ENCODE measurements at places on chromosomes 4 and X.

GRCh38 chrX:68895341-68895755 is 66.5 kb downstream of the EFNB1 start:
- peak; percentile 9 for DNase-seq

GRCh38 chr4:143668930-143669552 is 31.4 kb downstream of the FREM3 start:
- DNase-seq = no peak

DNA sequence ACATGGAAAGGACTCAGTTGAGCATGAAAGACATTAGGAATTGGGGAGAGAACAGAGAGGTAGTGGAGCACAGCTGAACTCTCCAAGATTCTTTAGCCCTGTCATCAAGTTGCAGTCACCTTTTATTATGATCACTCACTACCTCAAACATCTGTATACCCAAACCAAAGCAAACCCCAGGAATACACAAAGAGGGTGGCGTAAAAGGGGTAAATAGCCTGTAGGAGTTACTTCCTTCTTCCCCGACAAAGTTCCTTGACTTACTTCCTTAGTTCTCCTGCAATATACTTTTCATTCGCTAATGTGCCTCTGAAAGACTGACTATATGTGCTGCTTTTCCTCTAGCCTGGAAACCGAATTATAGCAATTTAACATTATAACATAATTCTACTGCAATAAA is 159.9 kb downstream of the SPRY1 start:
- DNase-seq = no peak

DNA sequence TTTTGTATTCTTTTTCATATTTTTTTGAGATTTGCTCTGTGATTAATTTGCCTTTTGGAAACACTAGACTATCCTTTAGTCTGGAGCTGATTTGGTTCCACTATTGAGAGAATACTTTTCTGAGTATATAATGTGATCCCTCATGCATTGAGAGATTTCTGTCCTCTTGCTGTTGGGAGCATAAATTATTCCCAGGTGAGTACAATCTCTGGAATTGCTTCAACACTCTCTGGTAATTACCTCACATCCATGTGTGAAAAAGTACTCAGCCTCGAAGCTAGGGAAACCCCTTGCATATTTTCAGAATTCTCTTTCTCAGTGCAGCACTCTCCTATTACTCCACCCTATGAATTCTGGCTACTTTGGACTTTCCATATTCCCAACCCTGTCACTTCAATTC is 550.0 kb downstream of the RAPGEF2 start:
- DNase-seq = no peak

DNA sequence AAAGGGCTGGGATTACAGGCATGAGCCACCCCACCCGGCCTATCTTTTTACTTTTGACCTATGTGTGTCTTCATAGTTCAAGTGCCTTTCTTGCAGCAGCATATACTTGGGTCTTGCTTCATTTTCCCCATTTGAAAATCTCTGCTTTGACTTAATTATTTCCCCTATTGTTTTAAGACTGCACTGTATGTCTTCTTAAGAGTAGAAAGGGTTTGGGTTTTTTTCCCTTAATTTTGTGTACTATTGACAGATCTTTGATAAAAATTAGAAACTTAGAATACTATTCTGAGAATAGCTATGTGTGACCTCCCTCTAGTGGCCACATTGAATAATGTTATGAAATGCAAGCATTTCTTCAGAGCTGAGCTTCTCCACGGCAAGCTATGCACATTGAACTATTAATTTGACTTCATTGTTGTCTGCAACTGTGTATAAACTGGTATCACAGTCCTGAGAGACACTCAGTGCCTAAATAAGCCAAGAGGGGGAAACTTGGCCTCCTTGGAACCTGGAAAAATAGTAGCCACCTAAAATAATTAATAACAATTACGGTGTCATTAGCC is 8.7 kb upstream of the SLC25A4 start:
- DNase-seq = peak; percentile 69

DNA sequence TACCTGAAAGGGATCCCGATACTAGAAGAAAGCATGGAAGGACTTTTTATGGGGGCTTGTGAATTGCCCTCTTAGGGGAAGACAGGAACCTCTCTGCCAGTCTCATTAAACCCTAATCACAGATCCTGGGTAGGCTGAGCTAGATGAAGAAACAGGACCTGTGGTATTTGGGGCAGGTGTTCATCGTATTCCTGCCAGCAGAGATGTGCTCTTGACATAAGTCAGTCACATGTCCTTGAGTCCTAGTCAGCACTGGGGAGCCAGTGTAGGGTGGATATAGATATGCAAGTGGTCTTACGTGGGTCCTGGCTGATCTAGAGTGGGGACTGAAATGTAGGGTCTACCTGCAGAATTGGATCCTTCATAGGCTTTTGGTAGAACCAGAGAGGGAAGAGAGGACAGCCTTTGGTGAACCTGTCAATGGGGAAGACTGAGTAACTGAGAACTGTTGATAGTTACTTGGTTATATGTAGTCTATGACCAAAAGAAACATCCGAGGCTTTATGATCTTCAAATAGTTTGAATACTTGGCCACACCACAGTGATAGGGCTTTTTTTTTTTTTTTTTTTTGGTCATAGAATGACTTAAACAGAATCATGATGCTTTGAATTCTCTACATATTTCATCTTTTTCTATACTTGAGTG is 63.5 kb upstream of the WDR1 start:
- DNase-seq = no peak

DNA sequence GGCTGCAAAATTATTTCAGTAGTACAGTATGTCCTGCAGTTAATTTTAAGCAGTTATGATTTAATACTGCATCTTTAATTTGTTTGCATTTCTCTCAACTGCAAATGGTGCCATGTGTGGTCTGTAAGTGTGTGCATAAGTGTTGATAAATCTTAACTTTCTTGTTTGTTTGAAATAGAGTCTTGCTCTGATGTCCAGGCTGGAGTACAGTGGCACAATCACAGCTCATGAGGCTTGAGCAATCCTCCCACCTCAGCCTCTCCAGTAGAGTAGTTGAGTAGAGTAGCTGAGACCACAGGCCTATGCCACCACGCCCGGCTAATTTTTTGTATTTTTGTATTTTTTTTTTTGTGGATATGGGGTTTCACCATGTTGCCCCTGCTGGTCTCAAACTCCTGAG is 322.5 kb upstream of the NR3C2 start:
- DNase-seq = no peak

- DNase-seq = no peak
Measured at GRCh38 chrX:108641589-108642272, 94.6 kb downstream of the IRS4 start.

GRCh38 chrX:118558926-118559325 is 63.3 kb downstream of the DOCK11 start:
- DNase-seq = peak; percentile 38

DNA sequence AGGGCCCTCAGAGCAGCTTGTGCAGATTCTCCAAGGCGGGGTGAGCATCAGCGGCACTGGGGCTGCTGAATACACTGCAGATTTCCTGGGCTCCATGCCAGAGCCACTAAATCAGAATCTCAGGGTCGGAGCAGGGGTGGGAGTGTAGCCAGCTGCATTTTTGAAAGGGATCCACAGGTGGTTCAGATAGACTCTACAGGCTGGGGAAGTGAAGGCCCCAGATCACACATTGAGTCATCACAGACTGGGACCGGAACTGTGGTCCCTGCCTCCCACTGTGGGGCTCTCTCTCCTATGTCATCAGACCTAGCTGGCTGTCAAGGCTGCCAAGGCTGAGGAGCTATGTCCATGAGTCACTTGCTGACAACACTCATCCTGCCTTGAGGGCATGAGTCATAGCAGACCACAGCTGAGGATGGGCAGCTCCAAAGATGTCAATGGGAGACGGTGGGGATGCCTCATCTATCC is 162.3 kb upstream of the MAMLD1 start:
- DNase-seq = peak; percentile 93

GRCh38 chrX:87621697-87622096 is 104.1 kb downstream of the KLHL4 start:
- DNase-seq = no peak

- DNase-seq = no peak
Measured at GRCh38 chr4:46399440-46399839, 9.5 kb upstream of the GABRA2 start.

DNA sequence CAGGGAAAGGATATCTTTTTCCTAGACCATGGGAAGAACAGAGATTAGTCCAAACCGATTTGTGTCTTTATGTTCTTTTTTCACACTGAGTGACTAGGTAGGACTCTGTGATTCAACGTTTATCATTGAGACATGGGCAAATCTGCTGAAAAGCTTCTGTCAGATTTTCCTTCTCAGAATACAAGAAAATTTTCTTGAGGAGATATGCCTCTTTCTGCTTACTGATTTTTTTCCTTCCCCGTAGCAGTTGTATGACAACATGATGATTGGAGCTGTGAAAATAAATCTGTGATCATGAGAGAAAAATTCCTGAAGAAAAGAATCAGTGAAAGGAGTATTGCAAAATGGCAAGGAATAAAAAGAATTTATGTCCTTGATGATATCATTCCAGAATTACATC is 130.6 kb upstream of the FAT4 start:
- no peak for DNase-seq

DNA sequence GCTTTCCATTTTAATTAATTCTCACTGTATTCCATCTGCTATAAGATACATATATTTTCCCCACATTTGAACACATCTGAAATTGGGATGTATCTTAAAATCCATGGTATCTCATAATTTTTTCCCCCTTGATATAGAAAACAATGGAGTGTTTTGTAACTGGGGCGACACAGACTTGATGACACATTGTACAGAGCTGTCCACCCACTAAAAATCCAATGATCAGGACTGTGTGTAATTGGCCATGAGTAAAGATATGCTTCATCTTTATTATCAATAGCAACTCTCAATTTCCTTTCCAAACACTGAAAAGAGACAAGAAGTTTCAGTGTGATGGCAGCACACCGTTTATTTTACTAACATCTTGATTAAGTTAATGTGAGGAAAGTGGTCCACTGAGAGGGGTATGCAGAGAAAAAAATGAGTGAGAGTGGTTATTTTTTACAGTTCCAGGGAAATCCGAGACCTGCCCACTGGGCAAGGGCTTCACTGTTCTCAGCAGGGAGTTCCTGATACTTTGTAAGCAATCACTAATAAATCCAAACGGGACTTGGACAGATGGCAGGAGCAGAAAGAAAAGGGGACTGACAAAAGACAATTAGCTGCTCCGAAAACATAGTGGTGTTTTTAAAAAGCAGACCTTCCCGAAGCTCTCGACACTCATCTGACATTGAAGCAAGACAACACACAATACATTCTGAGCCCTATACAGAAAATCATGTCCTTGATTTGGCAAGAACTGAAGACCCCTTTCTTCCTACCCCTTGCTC is 149.4 kb downstream of the TSPAN5 start:
- DNase-seq = no peak

DNA sequence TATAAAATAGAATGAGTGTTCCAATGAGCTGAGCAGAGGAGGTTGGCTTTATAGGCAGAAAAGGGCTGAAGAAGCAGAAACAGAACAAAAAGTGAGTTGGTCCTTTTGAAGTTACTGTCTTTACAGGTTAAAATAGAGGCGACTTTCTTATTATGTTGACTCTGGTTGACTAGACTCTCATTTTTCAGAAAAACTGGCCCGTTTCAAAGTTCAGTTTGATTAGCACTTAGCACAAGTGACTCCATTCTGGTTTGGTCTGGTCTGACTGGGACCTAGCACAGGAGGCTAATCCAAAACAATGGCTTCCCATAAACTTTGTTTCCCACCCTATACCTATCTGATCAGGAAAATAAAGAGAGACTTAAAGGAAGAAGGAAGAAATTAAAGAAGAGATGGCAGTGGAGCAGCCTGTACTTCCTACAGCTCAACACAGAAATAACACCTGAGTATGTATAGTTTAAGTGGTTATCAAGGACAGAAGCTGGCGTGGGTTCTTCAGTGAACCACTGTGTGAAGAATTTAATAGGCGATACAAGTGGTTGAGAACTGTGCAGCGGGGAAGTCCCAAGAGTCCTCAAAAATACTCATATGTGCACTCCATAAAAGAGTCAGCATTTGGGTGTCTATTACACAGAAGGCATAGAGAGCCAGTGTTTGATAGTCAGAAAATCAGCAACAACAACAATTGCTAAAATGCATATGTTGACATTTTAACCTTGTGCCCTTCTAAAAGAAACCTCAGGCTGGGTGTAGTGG is 554.8 kb upstream of the HTR2C start:
- DNase-seq = no peak

DNA sequence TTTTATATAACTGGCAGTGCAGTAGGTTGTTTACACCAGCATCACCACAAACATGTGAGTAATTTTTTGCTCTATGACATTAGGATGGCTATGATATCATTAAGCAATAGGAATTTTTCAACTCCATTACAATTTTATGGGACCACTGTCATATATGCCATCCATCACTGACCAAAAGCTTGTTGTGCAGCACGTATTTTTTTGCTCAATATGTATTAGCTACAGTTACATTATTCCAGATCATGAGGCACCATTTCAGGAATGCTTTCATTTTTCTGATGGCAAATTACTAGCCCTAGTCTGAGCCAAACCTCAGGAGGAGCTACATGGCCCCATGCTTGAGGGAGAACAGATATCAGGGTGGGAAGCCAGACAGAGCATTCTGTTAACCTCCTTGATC is 56.8 kb upstream of the DCLK2 start:
- no peak for DNase-seq

DNA sequence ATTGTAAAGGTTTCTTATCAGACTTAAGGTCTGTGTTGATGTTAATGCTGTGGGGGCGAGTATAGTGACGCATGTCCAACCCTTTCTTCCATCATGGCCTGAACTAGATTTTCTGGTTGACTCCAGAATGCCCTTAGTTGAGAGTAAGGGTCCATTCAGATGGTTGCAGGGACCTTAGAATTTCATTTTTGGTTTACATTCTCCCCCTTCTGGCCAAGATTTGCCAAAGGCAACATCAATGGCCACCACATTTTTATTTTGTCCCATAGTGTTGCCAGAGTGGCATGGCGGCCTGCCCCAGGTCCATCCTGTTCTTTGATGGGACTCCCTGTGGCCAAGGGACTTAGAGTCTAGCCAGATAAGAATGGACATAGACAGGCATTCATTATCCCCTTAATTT is 368.5 kb downstream of the GPM6A start:
- DNase-seq = no peak

- no peak for DNase-seq
Measured at GRCh38 chr4:185778307-185778706, 33.7 kb downstream of the SORBS2 start.

DNA sequence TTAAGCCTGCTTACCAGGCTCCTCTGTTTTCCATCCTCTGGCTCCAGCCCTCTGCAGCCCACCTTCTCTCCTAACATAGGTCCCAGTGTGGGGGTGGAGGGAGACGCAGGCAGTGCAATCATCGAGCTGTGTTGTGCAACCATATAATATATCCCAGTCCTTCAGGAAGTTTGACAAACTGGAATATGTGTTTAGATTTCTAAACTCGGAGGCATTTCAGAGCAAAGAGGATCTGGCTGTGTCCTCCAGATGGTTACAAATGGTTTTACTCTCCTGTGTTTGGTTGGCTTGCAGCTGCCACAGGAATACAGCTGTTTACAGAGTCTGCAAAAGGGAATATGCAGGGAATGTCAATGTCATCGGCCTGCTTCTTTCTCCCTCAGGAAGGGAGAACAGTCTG is 195.3 kb upstream of the LNX1 start:
- DNase-seq = no peak

DNA sequence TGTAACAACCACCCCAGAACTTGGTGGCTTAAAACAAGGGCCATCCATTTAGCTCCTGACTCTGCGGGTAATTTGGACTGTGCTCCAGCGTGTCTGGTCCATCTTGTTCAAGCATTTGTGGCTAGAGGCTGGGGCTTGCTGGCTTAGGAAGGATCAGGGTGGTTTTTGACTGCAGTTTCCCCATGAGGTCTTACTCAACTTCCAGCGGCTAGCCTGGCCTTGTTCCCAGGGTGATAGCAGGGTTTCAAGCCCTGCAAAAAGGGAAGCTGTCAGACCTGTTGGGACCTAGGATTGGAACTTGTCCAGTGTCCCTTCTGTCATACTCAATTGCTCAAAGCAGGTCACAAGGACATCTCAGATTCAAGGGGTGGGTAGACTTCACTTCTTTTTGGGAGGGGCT is 205.9 kb downstream of the STIM2 start:
- DNase-seq = peak; percentile 79
